ENCODE measurements at places on chromosomes 1 and 21.
A peak's percentile ranks its signal among the peaks of the same experiment; 100 is the strongest.

DNA sequence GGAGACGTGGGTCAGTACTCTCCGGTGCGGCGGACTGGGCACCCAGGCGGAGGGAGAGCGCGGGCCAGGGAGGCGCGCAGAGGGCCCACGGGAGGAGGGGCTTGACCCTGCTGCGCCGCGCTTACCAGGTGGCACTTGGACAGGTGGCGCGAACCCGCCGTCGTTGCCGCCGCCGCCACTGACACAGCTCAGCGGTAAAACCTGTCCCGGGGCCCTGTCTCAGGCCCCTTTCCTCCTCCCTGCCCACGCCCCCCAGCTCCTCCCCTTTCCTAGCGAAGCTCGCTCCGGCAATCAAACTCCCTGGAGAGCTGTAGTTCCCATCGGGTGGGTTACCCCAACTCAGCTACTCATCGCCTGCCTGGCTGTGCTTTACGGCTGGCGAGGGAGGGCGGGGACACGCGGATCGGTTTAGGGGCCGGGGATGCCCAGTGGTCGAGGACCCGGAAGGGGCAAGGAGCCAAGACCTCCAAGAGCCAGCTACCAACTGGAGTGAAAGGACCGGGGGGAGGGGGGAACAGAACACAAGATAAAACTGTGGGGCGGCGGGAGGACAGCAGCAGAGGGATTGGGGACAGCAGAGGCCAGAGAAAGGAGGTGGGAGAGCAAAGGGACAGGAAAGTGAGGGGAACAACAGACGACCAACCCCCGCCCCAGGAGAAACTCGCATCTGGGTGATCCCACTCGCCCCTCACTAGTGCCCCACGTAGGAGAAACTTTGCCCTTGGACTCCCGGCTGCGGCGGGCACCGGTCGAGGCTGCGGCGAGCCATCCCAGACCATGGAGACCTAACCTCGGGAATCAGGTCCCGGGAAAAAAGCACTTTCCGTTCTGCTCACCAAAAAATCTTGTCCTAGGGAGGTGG, 2.9 kb downstream of the GFI1 start:
- DNase-seq, result peak; percentile 72

DNA sequence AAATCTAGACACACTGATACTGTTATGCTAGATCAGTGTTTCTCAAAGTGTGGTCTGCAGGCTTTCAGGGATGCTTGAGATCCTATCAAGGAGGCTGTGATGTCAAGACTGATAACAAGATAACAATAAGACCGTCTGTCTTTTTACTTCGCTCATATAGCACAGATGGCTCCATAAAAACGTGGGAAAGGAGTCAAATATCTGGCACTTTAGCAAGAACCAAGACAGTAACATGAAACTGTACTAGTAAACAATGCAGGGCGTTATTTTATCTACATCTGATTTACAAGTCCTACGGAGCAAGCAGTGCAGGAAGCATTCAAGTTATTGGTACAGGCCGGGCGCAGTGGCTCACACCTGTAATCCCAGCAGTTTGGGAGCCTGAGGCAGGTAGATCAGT, 3.6 kb upstream of the SPRR3 start:
- no peak for DNase-seq

GRCh38 chr1:66752000-66752592, at the start of gene DYNLT5:
DYNLT5 (plus strand) TSS chr1:66752459; CDS start chr1:66754659, 2,200 bp downstream.
- DNase-seq, result peak; percentile 75

GRCh38 chr21:38202811-38203210, 54.0 kb upstream of the KCNJ15 start:
- DNase-seq, result no peak

- no peak for DNase-seq
These were observed 43.8 kb downstream of the RBM11 start for GRCh38 chr21:14259747-14260146.

DNA sequence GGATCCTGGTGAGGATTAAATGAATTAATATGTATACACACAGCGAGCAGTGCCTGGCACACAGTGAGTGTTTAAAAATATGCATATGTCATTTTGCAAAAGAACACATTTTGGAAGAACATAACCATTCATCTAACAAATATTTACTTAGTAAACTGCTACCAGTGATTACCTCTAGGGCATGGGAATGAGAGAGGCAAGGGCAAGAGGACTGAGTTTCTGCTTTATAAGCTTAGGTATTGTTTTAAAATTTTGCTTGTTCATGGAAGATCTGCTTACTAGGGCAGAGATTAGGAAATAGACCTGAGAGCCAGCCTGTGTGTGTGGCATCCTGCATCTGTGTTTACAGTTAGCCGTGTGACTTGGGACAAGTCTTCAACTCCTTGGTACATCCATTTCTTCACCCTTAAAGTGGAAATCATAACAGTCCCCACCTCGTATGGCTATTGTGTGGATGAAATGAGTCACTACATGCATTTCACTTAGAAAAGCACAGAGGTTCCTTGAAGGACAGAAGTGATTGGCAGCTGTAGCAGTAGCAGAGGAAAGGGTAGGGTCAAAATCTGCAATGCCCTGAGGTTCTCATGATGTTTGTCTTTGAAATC, 198.5 kb upstream of the FMN2 start:
- DNase-seq, result no peak

GRCh38 chr1:228017356-228018124, 10.7 kb downstream of the WNT3A start:
- DNase-seq, result peak; percentile 38

DNA sequence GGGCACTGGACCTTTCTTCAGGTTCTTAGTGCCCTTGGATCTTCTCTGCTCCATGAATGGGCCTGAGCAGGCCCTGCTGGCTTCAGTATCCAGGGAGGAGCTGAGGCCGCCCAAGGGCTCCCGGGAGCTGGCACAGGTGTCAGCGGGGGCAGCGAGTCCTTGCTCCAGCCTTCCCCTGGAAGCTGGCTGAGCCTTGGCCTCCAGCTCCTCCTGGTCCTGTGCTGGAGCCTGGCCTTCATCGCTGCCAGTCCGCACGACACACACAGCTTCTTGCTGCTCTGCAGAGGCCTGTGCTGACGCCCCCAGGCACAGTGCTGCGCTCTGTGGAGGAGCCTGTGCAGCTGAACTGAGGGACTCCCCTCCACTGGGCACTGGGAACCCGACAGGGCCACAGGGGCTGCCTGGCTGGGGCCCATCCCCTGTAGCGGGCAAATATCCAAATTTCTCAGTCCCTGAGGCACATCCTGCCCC, 1.7 kb downstream of the SPOCD1 start:
- DNase-seq, result no peak

GRCh38 chr1:233543338-233544255, 70.3 kb upstream of the KCNK1 start:
- DNase-seq, result no peak

DNA sequence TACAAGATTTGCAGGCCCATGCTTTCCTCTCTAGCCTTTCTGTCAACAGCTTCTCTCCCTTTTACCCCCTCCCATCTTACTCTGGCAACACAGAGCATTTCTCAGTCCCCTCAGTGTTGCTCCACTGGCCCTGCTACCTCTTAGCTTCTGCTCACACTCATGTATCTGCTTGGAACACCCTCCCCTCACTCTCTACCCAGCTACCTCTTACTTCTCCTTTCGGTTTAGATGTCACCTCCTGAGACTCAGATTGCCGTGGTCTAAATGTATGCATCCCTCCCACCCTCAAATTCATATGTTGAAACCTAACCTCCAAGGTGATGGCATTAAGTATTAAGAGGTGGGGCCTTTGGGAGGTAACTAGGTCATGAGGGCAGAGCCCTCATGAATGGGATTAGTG, 80.1 kb downstream of the FOXD2 start:
- no peak for DNase-seq

- DNase-seq, result no peak
These were observed 20.3 kb downstream of the ENO1 start for GRCh38 chr1:8858112-8858668.

DNA sequence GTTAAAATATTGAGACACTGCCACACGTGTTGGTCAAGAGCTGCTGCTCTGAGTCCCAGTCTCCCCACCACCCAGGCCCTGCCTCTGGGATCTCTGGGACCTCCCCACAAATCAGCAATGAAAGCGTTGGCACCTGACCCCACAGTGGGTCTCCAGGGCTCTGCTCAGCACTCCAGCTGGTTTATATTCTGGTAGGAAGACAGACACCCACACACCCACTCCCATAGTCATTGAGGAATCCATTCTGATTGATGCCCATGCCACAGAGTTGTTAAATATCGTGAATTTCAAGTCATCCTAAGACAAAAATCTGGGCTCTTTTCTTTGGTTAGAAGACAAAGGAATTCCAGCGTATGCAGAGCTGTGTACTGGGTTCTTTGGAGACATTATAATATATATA, 91.6 kb downstream of the KIF26B start:
- no peak for DNase-seq

GRCh38 chr1:19398309-19398760, 86.2 kb downstream of the SLC66A1 start:
- DNase-seq, result no peak

DNA sequence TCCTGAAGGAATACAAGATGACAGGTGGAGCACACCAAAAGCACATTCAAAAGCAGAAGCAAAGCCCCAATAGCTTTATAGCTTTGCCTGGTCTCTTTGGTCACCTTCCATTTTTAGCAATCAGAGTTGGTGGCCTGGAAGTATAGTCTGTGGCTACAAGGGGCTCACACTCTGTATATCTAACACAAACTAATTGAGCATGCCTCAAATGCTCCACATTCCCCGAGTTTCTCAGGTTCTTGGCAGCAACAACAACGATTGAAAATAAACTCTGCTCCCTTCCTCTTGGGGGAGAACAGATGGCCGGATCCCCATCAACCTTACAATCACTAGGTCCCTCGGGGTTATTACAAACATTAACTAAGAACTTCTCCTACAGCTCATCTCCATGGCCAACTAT, 24.9 kb upstream of the TADA1 start:
- no peak for DNase-seq

All from upper lobe of right lung (tissue), 1 donor.